ENCODE measurements at places on chromosomes 7 and 10. TPM values are rescaled to one million over a fixed set of nuclear protein-coding genes. Genes with fewer than 3 reads are reported as not detected.
A peak's percentile ranks its signal among the peaks of the same experiment; 100 is the strongest.

GRCh38 chr10:851901-852300, 79.6 kb downstream of the LARP4B start:
- peaks cover 4% of the 10 kb centered on the region for H3K4me1 ChIP-seq
- peaks cover 19% of the 10 kb centered on the region for H3K36me3 ChIP-seq
- no peak overlapping the region for H3K4me3 ChIP-seq
- H3K27ac ChIP-seq = no peak overlapping the region
- no peaks in the 10 kb centered on the region for H3K27me3 ChIP-seq
- no peak for DNase-seq

- H3K4me3 ChIP-seq = no peak overlapping the region
- H3K27me3 ChIP-seq = no peaks in the 10 kb centered on the region
- peaks cover 2% of the 10 kb centered on the region for H3K4me1 ChIP-seq
- DNase-seq = no peak
- no peak overlapping the region for H3K27ac ChIP-seq
- no peaks in the 10 kb centered on the region for H3K36me3 ChIP-seq
These were observed 264.3 kb downstream of the RNLS start for GRCh38 chr10:88318803-88319202.

- H3K4me1 ChIP-seq = peaks cover 54% of the 10 kb centered on the region
- H3K4me3 ChIP-seq = no peak overlapping the region
- H3K36me3 ChIP-seq = no peaks in the 10 kb centered on the region
- no peak overlapping the region for H3K27ac ChIP-seq
These were observed 22.0 kb downstream of the TES start for GRCh38 chr7:116232350-116232749.

Gene HOXA11
- 0.95 TPM for total RNA-seq

Gene INMT
- total RNA-seq = 1.3 TPM

- no peak for DNase-seq
- no peak overlapping the region for H3K27ac ChIP-seq
These were observed 98.9 kb downstream of the MKX start for GRCh38 chr10:27646604-27647175.

DNA sequence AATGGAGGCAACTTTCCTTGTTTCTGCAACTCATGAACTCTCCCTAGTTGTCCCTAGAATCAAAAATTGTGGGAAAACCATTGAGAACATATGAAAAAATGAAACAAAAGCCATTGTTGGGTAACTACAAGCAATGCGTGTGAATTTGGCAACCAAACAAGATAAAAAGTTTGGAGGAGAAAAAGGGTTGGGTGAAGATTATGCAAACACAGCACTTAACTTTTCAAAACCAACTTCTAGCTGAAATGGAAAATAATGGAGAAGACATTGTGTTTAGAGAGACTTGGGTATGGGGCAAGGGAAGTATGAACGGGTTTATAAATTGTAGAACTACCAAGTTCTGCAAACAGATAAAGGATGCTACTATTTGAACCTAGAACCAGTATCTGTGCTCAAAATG, 89.0 kb upstream of the SVIL start:
- H3K4me1 ChIP-seq = peaks cover 29% of the 10 kb centered on the region
- H3K4me3 ChIP-seq = no peak overlapping the region
- DNase-seq = no peak
- no peak overlapping the region for H3K27ac ChIP-seq
- no peaks in the 10 kb centered on the region for H3K27me3 ChIP-seq

DNA sequence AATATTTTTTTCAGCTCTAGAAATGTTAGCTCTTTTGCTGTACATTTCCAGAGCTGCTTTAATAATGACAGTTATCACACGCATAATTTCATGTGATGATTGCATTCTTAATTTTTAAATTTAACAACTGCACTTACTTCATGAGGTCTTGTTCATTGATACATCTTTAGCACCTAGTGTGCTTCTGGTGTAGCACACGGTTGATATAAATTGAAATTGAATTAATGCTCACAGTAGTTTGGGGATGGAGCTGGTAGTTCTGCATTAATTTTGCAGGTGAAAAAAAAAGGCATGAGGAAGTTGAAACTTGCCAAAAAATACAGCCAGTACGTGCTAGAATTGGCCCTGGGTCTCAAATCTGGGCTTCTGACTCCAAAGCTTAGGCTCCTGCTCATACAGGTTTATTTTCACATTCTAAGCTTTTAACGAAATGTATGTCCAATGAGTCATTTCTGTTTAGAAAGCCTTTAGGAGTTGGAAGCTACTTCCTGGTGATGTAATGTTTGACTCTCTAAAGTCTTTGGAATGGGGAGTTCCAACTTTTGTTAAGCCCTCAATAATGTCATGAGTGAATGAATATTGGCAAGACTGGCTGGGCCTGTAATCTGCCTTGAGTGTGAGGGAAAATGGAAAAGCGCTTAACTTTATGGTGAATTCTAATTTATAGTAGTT, 62.5 kb downstream of the DAGLB start:
- H3K4me3 ChIP-seq = no peak overlapping the region
- peak overlapping the region; percentile 69 for H3K27ac ChIP-seq
- no peaks in the 10 kb centered on the region for H3K27me3 ChIP-seq

DNA sequence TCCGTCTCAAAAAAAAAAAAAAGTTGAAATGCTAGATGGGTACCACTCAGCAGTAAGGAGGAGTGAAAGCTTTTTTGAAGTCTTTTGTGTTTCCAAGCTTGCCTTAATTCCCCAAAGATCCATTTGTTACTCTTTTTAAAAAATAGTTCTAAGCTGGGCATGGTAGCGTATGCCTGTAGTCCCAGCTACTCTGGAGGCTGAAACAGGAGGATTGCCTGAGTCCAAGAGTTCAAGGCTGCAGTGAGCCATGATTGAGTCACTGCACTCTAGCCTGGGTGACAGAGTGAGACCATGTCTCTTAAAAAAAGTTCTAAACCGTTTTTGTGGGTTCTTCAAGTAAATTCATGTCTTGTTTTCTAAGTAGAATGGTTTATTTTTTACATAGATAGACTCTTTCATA, 5.3 kb downstream of the TBC1D12 start:
- H3K27ac ChIP-seq = no peak overlapping the region
- H3K27me3 ChIP-seq = no peaks in the 10 kb centered on the region
- DNase-seq = no peak

Gene MUC3A
- not detected for total RNA-seq

Gene CCL24
- not detected for total RNA-seq
